ENCODE measurements at places on chromosomes 3 and 15.

GRCh38 chr3:56260262-56260661 lies 208.0 kb downstream of the ERC2 start:
- no peak for DNase-seq

- no peak for DNase-seq
These were observed 22.5 kb upstream of the CLK3 start for GRCh38 chr15:74593122-74593521.

DNA sequence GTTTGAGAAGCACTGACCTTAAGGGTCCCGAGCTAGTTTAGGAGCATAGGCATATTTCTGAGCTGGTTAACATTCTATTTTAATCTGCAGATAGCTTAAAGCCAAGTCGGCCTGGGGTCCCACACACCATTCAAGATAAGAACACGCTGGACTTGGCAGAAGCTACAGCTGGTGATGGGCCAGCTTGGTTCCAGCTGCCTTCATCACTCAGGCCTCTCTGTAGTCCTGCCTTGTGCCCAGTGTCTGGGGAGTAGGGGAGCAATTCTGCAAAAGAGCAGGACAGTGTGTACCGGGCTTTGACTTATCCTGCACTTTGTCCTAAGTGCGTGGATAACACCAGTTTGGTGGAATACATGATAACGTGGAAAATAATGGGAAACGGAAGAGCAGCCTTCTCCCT lies 164.5 kb downstream of the MEGF11 start:
- DNase-seq = no peak

GRCh38 chr3:50655009-50655830 lies 19.5 kb upstream of the DOCK3 start:
- DNase-seq = no peak

Data from NCI-H1694 (cell line).